ENCODE measurements at places on chromosomes 7 and 10.

DNA sequence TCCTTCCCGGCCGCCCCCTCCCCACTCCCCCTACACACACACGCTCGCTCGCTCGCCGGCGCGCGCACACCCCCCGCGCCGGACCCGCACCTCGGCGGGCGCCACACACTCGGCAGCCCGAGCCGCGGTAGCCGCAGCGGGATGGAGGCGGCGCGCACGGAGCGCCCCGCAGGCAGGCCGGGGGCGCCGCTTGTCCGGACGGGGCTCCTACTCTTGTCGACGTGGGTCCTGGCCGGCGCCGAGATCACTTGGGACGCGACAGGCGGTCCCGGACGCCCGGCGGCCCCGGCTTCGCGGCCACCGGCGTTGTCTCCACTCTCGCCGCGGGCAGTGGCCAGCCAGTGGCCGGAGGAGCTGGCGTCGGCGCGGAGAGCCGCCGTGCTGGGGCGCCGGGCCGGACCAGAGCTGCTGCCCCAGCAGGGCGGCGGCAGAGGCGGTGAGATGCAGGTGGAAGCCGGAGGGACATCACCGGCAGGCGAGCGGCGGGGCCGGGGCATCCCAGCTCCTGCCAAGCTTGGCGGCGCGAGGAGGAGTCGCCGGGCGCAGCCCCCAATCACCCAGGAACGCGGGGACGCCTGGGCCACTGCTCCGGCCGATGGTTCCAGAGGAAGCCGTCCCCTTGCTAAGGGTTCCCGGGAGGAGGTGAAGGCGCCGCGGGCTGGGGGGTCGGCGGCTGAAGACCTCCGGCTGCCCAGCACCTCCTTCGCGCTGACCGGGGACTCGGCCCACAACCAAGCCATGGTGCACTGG lies at the start of gene SORCS3:
Gene SORCS3, plus strand, starts transcription at position 104 of the 750 bp plus-strand sequence.
- DNase-seq = no peak

DNA sequence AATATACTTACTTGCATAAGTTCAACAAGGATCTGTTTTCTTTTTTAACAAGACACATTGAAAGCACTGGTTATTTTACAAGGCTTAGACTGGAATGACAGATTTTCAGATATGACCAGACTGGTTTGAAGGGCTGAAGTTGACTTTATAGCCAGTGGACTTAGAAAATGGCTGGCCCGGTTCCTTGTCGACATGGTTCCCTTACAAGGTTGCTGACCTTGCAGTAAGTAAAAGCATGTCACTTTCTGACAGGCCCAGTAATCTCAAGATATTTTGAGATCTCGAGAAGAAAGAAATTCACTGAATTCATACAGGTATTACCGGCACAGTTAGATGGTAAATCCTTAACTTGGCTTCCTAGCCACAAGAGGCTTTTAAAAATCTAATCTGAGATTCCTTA lies 136.5 kb downstream of the COBL start:
- no peak for DNase-seq

- DNase-seq = no peak
These were observed 298.5 kb upstream of the TPK1 start for GRCh38 chr7:145134377-145134776.

- no peak for DNase-seq
These were observed 596.6 kb downstream of the GRM8 start for GRCh38 chr7:126656165-126656564.

DNA sequence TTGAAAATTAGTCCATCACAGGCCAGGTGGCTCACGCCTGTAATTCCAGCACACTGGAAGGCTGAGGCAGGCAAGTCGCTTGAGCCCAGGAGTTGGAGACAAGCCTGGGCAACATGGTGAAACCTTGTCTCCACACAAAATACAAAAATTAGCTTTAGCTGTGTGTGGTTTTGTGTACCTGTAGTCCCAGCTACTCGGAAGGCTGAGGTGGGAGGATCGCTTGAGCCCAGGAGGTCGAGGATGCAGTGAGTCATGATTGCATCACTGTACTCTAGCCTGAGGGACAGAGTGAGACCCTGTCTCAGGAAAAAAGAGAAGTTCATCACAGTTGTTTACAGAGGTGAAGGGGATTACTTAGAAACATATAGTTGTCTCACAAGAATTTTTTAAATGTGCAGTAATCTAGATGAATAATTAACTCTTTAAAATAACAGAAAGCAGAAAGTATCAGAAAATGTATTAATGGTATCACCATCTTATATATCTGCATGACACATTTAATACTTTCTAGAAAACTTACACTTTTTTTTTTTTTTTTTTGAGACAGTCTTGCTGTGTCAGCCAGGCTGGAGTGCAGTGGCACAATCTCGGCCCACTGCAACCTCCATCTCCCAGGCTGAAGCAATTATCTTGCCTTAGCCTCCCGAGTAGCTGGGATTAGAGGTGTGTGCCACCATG lies 8.9 kb downstream of the LCOR start:
- DNase-seq = no peak

GRCh38 chr7:157124690-157125089 lies 14.0 kb upstream of the UBE3C start:
- no peak for DNase-seq

GRCh38 chr7:11538751-11539299 lies 293.2 kb downstream of the THSD7A start:
- DNase-seq = no peak

GRCh38 chr10:43781480-43782361 lies 133.0 kb upstream of the ZNF32 start:
- DNase-seq = no peak

GRCh38 chr10:33347211-33347610 lies 12.7 kb upstream of the NRP1 start:
- no peak for DNase-seq

- no peak for DNase-seq
These were observed 31.1 kb upstream of the ADD3 start for GRCh38 chr10:109976681-109977080.

DNA sequence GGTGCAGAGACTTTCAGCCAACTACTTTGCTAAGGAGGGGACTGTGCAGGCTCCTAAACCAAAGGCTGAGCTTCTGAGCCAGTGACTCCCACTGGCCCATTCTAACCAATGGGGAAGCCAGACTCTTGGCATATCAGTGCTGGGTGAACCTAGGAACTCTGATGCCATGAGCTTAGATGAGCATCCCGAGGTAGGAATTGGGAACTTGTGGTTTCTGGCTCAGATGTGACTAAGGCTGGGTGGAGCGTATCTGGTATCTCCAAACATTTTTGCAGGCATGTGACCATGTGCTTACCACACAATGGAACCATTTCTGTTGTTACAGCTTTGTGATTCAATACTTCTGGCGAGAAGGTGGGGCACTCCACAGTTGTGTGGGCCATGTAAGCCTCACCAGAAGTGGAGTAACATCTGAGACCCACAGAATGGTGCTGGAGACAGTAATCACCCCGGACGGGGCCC lies 2.5 kb upstream of the AVPI1 start:
- DNase-seq = no peak

- no peak for DNase-seq
These were observed 884 bp upstream of the SAP25 start for GRCh38 chr7:100574362-100575205.

DNA sequence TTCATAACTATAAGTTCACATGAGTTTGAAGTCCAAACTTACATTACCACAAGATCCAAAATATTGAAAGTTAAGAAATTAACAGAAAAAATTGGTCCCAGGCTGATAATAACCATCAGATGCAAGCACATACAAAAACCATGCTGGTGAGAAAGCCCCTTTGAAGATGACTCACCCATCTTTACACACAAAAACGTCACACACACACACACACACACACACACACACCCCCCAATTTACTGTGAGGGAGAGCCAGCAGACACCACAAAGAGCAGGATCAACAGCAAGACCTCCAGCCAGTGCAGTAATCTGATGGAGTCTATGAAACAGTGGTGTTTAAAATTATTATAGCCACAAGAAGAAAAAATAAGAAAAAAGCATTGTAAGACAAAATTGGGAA lies 50.1 kb upstream of the DRGX start:
- no peak for DNase-seq

GRCh38 chr10:133405844-133406527 lies 12.0 kb downstream of the MTG1 start:
- DNase-seq = no peak

DNA sequence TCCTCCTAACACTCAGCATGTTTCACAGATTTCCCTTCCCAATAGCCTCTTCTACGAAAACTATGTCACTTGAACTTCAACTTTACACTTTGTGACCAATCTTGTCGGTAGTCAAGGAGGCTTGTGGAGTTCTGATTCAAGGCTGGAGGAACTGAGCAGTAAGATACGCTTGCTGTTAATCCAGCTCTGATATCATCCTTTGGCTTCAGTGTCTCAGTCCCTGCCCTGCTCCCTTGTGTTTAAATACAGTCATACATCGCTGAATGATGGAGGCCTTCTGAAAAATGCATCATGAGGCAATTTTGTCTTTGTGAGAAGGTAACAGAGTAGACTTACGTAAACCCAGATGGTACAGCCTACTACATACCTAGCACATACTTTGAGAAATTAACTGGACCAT lies 173.6 kb downstream of the RNF133 start:
- no peak for DNase-seq

GRCh38 chr10:121627876-121628581 lies 29.8 kb upstream of the FGFR2 start:
- no peak for DNase-seq

DNA sequence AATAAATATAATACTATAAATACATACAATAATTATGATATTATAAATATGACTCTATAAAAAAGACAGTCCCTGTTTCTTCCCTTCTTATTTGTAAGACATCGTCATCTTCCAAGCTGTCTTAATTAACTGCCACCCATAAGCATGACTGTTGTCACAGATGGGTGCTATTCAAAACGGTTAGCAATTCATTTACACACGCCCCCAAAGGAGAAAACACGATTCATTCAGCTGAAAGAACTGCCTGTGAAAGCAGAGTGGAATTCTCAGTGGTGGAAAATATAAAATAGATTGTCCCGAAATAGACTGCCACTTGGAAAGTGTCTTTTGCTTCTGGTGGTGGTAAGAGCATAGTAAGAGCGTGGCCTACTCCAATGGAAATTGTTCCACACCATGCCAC lies 48.9 kb upstream of the ELMO1 start:
- DNase-seq = no peak

DNA sequence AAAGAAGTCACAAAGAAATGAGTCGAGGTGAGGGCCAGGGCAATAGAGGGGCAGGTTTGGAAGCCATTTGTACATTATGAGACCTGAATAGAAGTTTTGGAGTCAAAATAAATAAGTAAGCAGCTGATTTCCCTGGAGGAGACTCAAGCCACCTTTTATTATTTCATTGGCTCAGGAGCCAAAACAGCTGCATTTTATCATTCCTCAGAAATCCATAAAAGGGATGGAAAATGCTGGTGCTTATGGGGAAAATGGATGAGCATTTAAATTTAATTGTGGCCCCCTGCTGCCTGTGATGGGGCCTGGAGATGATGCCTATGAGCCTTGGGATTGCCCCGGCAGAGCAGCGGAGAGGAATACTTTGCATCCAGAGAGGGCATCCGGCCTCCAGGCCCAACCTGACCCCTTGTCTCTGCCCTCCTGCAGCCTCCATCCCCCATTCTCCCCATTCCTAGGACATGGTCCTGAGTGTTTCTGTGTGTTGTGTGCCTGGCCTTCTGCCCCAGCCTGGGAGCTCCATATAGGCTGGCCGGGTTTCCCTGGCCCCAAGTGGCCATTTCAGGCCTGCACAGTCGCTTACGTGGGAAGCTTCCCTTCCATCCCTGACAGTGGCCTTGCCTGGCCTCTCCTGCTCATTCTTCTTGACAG lies 296.8 kb upstream of the ZMIZ1 start:
- no peak for DNase-seq

DNA sequence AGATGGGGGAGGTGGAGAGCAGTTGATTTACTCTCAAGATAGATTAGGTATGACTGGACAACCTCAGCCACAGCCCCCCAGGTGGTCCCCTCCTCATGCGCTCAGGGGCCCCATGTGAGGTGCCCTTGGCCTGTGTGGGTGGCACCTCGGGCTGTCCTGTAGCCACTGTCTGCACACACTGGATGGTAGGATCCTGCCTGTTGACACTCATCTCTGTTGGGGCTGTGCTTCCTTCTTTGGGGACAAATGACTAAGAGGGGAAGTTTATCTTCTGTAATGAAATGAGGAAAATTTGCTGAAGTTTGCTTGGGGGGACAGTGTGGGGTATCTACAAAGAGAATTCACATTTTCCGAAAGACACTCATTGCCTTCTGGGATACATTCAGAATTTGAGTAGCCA lies 53.6 kb upstream of the ANTXRL start:
- DNase-seq = no peak

GRCh38 chr10:129716211-129716681 lies 247.8 kb downstream of the EBF3 start:
- DNase-seq = no peak

DNA sequence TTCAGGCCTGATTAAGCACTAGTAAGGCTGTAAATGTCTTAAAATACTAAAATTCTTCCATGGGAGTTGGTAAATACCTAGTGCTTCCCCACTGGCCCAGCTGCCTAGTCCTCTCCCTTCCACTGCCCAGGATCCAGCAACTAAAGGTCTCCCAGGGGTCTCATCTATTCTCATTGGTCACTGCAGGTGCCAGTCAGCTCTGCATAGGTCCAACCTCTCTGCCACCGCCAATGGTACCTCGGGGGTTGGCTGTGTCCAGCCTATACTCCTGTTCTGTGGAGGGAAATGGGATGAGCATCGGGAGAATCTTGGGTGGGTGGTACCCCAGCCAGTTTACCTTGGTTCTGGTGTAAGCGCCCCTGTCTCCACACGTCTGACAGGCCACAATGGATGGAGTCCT lies 6.1 kb upstream of the CREB5 start:
- no peak for DNase-seq

- DNase-seq = no peak
These were observed 188.6 kb downstream of the MDFIC start for GRCh38 chr7:115110523-115110922.

GRCh38 chr10:79252971-79253370 lies 94.3 kb upstream of the PPIF start:
- no peak for DNase-seq

GRCh38 chr10:91653219-91653870 lies 20.5 kb upstream of the PPP1R3C start:
- DNase-seq = no peak

- DNase-seq = peak; percentile 67
These were observed 6.0 kb downstream of the PARD3 start for GRCh38 chr10:34808801-34809745.

DNA sequence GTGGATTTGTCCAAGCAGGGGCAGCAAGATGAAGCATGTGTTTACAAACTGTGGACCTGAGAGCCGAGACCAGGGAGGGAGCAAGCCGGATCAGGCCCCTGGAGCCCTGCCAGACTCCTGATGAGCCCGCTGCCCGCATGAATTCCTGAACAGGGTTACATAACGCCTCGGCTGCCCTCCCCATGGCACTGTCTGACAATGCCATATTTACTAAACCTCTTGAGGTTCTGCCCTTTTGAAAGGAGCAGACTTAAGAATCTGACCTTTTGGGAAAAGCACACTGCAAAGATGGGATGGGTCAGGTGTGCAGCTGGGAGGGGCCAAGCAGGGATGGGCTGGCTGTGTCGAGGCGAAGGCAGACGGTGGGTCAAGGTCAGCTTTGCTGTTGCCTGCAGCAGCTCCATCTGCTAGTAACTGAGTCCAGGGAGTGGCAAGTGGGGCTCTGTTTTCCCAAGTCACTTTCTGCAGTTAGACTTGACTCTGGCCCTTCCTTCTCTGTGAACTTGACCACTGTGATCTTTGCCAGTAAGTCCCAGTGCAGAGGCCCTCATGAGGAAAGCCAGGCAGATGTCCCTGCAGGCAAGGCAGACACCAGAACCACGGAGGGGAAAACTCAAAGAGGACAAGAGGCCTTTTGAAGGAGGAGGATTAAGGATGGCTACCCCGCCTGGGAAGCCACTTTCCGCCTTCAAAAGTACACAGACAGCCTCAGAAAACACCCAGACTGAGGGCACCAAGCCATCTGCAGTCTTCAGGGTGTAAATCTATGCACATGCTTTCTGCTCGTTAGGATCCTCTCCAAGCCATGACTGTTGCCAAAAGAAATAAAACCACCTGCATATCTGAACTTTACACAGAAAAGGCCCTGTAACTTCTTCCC lies 175.8 kb downstream of the TNS3 start:
- DNase-seq = peak; percentile 12

All from substantia nigra (tissue), 51 donors.